ENCODE measurements at places on chromosomes 5 and 9.
A peak's percentile ranks its signal among the peaks of the same experiment; 100 is the strongest.

- DNase-seq, result peak; percentile 65
Observed at GRCh38 chr9:107976767-107977166, 487.2 kb upstream of the KLF4 start.

DNA sequence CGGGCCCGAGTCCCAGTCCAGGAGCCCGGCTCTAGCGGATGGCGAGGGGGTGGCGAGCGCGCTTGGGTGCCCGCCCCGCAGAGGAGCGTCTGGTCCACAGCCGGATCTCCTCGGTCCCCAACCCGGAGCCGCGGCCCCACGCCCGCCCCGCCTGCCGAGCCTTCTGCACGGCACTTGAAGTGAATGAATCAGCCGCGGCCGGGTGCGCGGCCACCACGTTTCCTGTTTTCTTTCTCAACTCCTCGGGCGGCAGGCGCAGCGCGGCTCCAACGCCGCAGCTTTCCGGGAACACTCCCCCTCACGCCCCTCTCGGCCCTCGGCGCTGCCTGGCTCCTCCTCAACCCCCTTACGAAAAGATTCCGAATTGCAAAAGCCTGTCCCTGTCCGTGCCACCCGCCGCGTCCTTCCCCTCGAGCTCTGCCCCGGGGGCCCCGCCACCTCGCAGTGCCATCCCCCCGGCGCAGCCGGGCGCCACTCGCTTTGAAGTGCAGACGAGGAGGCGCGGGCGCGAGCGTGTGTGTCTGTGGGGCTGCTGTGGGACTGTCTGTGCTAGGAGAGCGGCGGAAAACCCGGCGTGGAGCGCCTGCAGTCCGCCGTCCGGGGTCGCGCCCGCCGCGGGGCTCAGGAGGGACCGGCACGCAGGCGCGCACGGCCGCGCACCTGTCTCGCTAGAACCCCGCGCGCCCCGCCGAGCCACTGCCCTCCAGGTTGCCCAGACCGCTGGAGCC, 456.6 kb downstream of the RAB3C start:
- DNase-seq, result peak; percentile 81

GRCh38 chr5:64506567-64507263, 900 bp downstream of the RGS7BP start:
- DNase-seq, result no peak

DNA sequence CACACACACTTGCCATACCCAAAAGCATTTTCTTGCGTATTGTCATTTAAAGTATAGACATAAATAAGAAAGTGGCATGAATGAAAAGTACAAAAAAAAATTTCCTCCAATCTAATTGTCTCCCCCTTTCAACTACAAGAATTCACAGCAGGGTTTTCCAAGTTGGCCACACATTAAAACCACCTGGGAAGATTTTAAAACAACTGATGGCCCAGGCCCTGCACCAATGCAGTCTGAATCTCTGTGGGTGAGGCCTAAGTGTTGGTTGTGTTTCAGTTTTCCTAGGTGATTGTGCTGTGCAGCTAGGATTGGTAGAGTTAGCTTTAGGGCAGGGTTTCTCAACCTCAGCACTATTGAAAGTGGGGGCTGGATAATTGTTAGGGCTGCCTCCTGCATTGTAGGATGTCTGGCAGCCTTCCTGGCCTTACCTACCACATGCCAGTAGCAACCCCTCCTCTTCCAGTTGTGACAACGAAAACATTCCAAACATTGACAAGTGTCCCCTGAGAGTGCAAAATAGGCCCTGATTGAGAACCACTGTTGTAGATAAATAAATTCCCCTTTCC, 337.1 kb downstream of the KIAA0825 start:
- no peak for DNase-seq

GRCh38 chr9:89427621-89428221, 70.2 kb downstream of the SEMA4D start:
- DNase-seq, result no peak

DNA sequence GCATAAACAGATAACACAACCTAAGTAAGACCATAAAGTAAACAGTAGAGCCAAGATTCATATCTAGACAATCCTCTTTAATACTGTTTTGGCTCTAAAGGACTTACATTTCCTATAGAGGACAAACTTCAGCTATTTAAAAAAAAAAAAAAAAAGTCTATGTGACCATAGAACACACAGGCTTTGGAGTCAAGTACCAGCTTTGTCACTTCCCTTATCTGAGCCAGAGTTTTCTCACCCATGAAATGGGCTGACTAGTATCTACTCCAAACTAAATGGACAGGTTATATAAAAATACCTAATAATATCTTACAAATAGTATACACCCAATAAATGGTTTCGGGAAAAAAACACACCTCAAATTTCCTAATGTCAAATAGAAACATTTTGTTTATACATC, 81.3 kb downstream of the STRBP start:
- DNase-seq, result no peak

GRCh38 chr9:34384368-34385165, 7.9 kb upstream of the MYORG start:
- DNase-seq, result no peak

Data from tongue (tissue), 3 donors.